Lower leg skin (tissue), 4 donors: ENCODE measurements at places on chromosomes 11 and 22.

- DNase-seq: no peak
Observed at GRCh38 chr11:20122131-20122530, 38.1 kb downstream of the DBX1 start.

DNA sequence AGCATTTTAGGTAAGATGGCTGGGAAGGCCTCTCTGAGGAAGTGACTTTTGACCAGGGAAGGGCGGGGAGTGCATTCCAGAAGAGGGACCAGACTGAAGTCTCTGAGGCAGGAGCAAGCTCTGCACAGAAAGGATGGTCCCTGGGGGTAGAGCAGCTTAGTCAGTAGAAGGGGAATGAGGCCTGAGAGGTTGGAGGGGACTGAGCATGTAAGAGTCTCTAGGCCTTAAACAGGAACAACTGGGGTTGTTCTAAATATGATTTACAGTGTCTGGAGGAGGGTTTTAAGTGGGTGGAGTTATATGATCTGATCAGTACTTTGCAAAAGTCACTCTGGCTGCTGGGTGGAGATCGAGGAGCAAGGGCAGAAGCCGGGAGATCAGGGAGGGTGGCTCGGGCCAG lies 31.7 kb upstream of the TEF start:
- no peak for DNase-seq

DNA sequence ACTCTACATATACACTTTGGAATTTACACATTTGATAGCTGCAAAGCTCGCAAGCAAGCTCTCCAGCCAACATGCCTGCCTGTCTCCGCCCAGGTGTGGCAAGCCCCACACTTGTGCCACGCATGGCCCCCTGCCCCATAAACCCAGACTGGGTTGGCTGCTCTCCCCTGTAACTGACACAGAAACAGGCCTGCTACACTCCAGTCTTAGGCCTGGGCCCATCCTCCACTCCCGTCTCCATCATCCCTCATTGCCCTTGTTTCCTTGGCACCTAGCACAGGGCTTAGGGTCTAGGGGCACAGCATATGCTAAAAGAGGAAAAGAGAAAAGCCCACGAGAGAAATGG lies 41.4 kb downstream of the PACSIN2 start:
- no peak for DNase-seq

DNA sequence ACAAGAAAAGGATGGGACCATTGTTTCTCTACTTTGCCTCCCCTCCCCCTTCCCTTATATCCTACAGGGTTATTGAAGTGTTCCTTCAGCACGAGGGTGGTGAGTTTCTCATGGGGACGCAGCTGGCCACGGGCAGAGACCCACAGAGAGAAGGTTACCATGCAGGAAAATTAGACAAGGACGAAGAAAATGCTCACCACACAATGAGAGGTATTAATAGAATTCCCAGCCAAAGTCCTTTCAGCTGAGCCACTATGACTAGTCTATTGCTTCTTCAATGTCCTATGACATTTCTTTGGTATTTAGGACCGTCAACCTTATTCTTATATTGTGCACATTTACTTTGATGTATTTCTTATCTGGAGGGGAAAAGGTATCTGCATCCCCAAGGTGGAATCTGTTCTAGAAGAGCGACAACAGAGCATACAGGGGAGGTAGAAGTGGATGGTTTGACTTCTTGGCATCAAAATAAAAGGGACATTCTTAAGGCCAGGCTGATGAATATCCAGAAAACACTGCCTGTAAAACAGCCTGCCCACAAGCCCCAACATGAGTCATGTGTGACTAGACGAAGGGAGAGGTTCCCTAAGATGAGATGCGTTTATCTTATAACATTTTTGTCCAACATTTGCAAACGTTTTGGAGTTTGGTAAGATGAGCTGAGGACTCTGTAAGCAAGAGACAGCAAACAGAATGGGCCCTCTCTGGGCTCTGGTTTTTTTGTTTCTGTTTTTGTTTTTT lies 209.8 kb upstream of the NARS2 start:
- no peak for DNase-seq

- DNase-seq: no peak
Observed at GRCh38 chr11:128488471-128488870, 98.9 kb downstream of the ETS1 start.
